ENCODE measurements at places on chromosomes 2 and 18. TPM values are rescaled to one million over a fixed set of nuclear protein-coding genes. Genes with fewer than 3 reads are reported as not detected.

DNA sequence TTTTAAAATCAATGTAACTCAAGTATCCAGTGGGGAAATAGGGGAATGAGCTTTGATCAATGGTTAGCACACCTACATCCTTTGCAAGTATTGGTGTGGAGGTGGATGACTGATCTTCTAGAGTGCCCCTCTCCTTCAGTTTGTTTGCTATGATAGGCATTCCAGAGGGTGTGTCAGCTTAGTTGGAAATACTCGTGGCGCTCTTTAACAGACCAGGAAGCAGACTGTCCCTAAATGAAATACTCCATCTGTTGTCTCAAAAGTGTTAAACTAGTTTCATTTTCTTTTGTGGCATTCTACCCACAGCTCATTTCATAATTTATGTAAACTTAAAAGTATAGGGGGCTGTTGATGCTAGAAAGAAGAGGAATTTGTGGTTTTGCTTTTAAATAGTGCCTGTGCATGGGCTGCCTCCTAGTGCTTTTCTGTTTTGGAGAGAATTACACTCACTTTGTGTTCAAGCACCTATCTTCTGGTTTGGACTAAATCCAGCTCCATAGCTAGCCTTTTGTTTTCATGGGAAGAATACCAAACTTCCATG, 66.2 kb downstream of the STAT1 start:
- DNase-seq, result no peak

DNA sequence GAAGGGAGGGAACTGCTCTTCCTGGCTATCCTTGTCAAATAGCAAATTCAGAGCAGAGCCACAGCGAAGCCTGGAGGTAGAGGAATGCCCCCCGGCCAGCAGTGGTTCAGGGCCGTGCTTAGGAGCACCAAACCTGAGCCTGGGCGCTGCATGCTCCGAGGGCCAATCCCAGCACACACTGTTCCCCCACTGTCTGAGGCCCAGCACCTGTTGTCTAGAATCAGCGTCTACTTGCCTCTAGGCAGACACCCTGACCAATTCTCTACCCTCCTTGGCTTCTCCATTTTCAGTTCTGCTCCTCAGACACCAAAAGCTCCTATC, 177.6 kb upstream of the PKDCC start:
- no peak for DNase-seq

GRCh38 chr18:48161911-48162698, 231.6 kb upstream of the SMAD2 start:
- DNase-seq, result peak; percentile 10

GRCh38 chr2:96665083-96665569, 22.6 kb downstream of the FER1L5 start:
- no peak for DNase-seq

The SOWAHC gene
- total RNA-seq, result 0.27 TPM

The EFEMP1 gene
- not detected for total RNA-seq

DNA sequence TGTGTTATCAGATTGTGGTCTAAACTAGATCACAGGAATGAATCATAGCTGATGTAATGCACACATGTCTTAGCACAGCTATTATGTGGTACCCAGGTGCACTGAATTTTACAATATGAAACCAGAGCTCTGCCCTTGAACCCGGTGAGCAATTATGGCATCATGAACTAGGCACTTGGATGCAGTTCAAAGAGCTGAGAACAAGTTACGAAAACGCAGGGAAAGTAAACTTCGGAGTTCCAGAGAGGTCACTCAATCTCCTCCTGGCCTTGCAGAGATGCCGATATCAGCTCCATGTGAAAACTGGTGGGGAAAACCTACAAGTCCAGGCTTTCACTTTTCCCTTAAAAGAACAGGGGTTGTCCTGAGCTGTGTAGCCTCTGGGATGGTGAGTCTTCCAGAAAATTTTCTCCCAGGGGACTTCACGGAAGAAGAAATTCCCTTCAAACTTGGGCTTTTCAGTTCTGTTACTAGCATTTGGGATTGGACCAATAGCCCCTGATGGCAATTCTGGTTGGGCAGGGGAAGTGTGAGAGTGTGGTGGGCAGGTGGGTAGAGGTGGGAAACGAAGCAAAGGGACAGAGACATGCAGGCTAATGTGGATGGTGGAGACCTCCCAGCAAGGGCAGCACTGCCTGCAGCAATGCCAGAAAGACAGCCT, 71.1 kb upstream of the SH3BP4 start:
- DNase-seq, result no peak

- peak; percentile 48 for DNase-seq
Observed at GRCh38 chr18:35289727-35290093, 319 bp downstream of the ZSCAN30 start.

GRCh38 chr18:21489119-21489750, 111.3 kb downstream of the ESCO1 start:
- DNase-seq, result peak; percentile 46

The RMND5A gene
- 37.3 TPM for total RNA-seq

Measured in activated CD4-positive, alpha-beta T cell treated with anti-CD3 and anti-CD28 coated beads, Interleukin-2, amount 10 ng/mL, durations not matched to agents 7 days and 5 days (primary cell).